Tibial nerve (tissue), 4 donors: ENCODE measurements at places on chromosomes 1 and 21. TPM values are rescaled to one million over a fixed set of nuclear protein-coding genes. Genes with fewer than 3 reads are reported as not detected.

GRCh38 chr21:39961251-39961650, 94.0 kb downstream of the PCP4 start:
- no peak overlapping the region for H3K4me3 ChIP-seq
- H3K4me1 ChIP-seq: no peaks in the 10 kb centered on the region
- H3K36me3 ChIP-seq: no peaks in the 10 kb centered on the region

GRCh38 chr1:180269645-180270529, 39.8 kb downstream of the LHX4 start:
- no peaks in the 10 kb centered on the region for H3K4me1 ChIP-seq
- H3K4me3 ChIP-seq: no peak overlapping the region
- peak; percentile 24 for DNase-seq
- H3K27ac ChIP-seq: no peak overlapping the region
- no peaks in the 10 kb centered on the region for H3K27me3 ChIP-seq
- H3K36me3 ChIP-seq: no peaks in the 10 kb centered on the region

GRCh38 chr1:244010191-244010590, 40.9 kb upstream of the ZBTB18 start:
- H3K27me3 ChIP-seq: no peaks in the 10 kb centered on the region
- H3K4me1 ChIP-seq: peaks cover 28% of the 10 kb centered on the region
- no peak overlapping the region for H3K4me3 ChIP-seq
- H3K36me3 ChIP-seq: no peaks in the 10 kb centered on the region
- no peak overlapping the region for H3K27ac ChIP-seq

RORC gene
- not detected for total RNA-seq

- H3K27me3 ChIP-seq: no peaks in the 10 kb centered on the region
- H3K4me3 ChIP-seq: no peak overlapping the region
- peaks cover 7% of the 10 kb centered on the region for H3K36me3 ChIP-seq
- DNase-seq: no peak
- H3K4me1 ChIP-seq: no peaks in the 10 kb centered on the region
Measured at GRCh38 chr21:45979141-45979631, 2.4 kb upstream of the COL6A1 start.
